ENCODE measurements at places on chromosomes 5 and 9.

DNA sequence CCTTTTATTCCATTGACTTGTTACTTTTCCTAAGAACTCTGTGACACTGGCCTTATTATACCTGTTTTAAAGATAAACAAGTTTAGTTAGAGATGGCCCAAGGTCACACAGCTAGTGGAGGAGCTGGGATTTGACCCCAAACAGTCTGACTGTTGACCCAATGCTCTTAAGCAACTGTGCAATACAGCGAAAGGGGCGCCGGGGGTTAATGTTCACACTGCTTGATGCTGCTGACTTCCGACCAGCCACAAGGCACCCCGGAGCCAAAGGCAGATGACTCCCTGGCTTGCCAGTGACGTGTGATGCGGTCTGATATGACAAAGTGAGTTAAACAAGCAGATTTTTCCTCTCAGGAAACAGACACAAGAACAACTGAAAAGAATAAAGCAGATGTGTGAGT is 23.9 kb downstream of the PIK3R1 start:
- DNase-seq: peak; percentile 91

GRCh38 chr9:114396558-114397218 is 8.9 kb upstream of the AKNA start:
- peak; percentile 97 for DNase-seq

DNA sequence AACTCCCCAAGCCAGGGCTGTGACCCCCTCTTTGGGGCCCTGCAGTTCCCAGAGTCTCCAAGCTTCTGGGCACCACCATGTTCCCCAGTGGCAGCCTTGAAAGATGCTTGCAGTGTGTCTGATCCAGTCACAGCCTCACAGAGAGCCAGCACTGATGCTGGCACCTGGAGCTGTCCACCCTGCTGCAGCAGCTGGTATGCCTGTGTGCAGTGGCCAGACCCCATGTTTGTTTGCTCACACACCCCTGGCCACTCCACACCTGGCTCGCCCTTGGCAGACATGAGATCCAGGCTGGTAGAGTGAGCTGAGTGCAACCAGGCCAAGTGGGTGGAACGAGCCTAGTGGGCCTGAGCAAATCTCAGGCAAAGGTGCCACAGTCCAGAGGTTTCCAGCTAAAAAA is 106.0 kb downstream of the C9orf50 start:
- DNase-seq: no peak

DNA sequence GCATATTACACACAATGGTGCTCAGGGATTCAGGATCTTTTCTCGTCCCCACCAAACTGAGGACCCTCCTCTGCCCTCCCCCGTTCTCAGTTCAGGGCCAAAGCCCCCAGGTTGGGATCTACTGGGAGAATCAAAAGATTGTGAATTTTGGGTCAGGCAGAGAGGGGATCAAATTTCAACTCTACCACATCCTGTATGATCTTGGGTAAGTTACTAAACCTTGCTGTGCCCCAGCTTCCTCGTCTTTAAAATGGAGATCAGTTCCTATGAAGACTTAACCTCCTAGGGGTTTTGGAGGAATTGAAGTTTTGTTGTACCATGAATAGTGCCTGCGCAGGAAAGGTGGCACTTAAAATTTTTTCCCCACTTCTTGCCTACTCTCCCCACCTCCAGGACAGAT is 62.4 kb downstream of the RAI14 start:
- DNase-seq: no peak

DNA sequence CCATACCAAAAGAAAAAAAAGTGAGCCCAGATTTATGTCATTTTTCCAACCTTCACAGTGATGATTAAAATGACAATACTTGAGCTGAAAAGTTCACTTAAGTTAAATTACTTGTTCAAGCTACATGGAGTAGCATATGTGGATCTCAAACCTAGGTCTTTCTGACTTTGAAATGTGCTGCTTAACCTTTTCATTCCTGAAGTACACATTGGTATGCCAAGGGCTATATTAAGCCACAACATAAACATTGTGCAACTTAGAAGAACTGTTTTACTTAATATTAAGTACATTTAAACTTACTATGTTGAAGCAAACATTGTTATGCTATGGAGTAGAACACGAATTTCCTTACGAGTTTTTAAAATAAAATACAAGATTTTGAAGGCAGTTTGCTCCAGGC is 105.0 kb downstream of the GIN1 start:
- peak; percentile 21 for DNase-seq

DNA sequence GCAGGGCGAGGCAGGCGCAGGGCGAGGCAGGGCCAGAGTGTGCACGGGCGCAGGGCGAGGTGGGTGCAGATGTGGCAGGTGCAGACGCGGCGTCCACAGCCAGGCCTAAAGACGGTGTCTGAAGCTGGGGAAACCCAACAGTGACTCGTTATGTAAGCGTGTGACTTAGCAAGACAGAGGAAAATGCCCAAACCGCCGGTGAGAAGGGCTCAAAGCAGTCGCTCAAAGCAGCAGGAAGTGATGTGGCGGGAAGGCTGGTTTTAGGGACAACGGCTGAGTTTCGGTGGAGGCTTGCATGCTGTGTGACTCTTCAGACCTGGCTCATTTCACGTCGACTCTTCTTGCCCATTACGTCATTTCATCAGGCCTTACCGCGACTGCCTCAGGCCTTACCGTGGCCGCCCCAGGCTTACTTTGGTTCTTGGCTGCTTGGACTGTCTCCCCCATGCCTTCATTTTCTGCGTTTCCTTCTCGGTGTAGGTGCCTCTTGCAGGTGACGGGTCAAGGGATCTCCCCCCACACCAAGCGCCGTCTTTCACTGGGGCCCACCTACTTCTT is 50.5 kb upstream of the EXOC3 start:
- DNase-seq: peak; percentile 49

DNA sequence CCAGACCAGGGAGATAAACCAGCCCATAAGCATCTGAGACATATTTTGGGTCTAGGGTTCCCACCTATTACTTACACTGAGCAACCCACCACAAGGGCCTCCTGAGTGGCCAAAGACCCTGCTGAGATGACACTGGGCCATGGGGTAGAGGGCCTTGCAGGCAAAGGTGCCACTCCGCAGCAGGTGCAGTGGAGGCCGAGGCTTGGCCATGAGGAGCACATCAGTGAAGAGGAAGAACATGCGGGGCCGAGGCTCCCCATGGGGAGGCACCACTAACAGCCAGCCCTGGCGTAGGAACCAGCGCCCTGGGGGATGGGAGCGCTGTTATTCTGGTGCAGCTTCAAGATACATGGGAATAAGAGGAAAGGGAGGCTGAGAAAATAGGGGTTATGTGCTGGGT is 2.6 kb downstream of the ARHGEF39 start:
- no peak for DNase-seq

DNA sequence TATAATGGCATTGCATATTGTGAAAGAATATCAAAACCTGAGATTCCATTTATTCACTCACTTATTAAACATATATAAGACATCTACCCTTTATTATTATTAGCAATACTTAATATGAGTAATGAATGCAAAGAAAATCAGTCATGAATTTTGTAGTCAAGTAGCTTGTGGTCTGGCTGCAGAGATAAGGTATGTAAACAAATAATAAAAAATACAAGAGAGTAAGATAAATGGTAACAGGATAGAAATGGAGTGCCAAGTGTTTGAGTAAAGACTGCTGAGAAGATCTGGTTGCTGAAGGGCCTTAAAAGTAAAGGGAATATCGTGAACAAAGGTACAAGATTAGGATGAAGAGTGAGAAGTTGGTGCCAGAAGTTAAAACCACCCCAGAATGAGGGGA is 18.4 kb downstream of the TRIM32 start:
- no peak for DNase-seq

- no peak for DNase-seq
Measured at GRCh38 chr5:134432677-134433359, 21.1 kb upstream of the CDKN2AIPNL start.

DNA sequence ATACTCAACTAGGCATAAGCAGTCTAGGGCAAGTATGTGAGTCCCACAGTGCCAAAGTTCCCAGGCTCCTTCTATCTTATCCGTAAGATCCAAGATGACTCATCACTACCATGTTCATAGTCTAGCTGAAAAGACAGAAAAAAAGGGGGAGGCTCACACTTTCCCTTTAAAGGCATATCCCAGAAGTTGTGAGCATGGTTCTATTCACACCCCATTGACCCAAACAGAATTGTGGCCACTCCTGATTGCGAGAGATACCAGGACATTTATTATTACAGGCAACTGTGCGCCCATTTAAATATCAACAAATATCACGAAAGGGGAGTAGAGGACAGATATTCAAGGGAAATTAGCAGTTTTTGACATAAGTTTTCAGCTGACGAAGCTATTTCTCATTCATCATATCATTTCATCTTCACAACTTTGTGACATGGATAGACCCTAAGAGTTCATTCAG is 8.1 kb upstream of the PFDN1 start:
- DNase-seq: peak; percentile 84

DNA sequence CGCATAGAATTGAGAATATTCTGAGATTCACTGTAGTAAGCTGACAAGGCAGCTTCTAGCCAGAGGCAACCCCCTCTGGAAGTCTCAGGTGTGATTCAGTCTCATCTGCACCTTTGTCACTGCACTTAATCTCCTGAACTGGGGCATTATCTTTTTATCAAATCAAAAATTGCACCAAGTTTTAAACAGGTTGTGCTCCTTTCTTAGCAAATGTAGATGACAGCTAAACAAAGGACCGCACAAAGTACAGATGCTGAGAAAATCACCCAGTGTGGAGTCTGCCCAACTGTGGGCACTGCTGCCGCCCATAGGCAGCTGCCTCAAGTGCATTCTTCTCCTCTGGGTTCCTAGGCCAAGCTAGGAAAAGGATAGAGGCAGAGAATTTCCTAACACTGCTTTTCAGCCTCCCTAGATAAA is 51.1 kb downstream of the STARD4 start:
- DNase-seq: no peak

DNA sequence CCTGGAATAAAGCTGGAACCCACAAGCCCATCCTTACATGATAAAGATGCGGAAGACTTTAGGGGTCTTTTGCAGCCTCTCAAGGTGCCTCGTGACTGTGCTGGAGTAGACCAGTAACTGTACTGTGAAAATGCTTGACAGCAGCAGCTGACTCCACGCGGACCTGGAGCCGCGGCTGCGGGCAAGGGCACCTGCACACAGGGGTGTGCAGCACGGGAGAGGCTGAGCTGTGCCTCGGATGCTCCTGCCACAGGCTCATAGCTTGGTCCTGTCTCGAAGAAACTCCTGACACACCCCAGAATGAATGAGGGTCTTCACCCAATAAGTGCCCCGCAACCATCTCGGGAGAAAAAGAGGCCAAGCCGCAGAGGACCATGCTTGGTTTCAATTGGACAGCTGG is 40.3 kb upstream of the CEP72 start:
- DNase-seq: no peak

- DNase-seq: no peak
Measured at GRCh38 chr5:83972909-83973308, 252.3 kb upstream of the HAPLN1 start.

- DNase-seq: peak; percentile 22
Measured at GRCh38 chr9:37283730-37284325, 138.7 kb upstream of the GRHPR start.

- DNase-seq: peak; percentile 45
Measured at GRCh38 chr9:20351715-20352114, 270.6 kb downstream of the MLLT3 start.

GRCh38 chr5:142568283-142568995 is 117.5 kb downstream of the FGF1 start:
- no peak for DNase-seq

DNA sequence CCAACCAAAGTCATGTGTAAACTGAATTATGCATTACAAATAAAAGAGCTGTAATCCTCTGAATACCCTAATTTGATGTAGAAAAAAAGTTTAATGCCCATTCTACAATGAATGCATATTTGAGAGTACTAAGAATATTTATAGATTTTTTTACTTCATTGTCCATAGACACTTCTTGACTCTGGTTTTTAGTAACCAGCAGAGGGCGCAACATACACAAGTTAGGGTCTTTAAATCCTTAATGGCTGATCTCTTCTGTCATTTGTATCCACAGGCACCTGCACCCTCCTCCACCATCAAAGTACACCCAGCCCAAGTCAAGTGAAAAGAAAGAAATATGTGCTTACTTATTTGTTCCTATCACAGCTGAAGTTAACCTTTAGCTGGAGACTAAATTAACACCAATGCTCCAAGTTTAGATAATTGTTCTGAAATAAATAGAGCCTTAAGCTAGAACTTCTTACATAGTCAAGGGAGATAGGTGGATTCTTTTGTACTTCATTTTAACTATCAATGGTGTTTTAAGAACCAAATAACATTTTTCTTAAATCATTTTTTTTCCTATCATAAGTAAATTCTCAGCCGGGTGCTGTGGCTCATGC is 524.2 kb upstream of the DAB2 start:
- peak; percentile 73 for DNase-seq

DNA sequence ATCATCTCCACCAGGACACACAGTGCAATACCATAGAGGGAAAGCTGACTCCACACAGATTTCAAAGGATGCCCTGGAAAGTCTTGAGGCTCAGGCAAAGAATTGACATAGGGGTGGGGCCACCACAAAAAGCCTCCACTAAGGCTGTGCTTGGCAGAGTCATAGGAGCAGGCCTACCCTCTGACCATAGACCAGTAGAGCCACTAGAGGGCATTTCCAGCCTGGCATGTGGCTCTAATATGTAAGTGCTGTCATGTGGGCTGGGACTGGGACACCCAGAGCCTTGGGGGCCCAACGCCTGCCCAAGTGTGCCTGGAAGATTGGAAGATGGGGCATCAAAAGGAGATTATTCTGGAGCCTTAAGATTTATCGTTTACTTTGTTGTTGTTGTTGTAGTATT is 726.0 kb downstream of the DNAH5 start:
- no peak for DNase-seq

GRCh38 chr9:93181672-93182435 is 2.1 kb upstream of the WNK2 start:
- DNase-seq: no peak

DNA sequence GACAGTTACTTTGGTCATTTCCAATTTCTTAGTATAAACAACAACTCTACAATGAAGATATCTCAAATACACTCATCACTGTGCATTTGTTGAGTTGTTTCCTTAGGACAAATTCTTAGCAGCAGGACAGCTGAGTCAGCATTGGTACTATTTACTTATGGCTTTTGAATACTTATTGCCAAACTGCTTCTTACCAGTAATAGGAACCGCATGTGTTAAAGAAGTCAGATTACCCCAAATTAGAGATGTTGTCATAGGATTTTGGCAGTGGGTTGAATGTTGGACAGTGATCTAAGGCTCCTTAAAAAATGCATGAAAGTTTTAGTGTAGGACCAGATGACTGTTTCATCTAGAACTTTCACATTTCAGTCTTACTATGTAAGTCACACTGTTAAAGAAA is 280.1 kb upstream of the DMRT1 start:
- peak; percentile 60 for DNase-seq

GRCh38 chr5:71828291-71829040 is 109.4 kb downstream of the CARTPT start:
- peak; percentile 21 for DNase-seq

- peak; percentile 94 for DNase-seq
Measured at GRCh38 chr5:83547161-83547560, 75.6 kb downstream of the VCAN start.

GRCh38 chr9:93116072-93116961 is 17.7 kb downstream of the NINJ1 start:
- peak; percentile 75 for DNase-seq

GRCh38 chr5:58069846-58070245 is 390.0 kb downstream of the PLK2 start:
- DNase-seq: no peak
